ENCODE measurements at places on chromosomes 7 and 10.

- DNase-seq, result no peak
Observed at GRCh38 chr10:112970021-112970420, 20.0 kb downstream of the TCF7L2 start.

DNA sequence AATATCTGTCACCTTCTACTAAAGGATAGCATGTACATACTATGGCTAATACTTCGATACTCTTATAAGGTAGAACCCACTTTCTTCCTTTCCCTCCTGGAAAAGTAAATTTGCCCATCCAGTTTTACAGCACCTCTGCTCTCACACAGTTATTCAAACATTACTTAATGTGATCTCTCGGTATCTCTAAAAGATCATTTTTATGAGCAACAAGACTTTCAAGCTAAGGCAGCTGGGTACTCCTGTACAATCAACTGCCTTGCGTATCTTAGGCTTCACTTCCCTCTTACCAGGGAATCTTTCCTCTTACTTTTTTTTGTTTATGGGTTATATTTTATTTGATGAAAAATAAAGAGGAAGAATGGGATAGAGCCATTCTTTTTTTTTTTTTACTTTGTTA, 26.5 kb upstream of the TLL2 start:
- DNase-seq, result no peak

- DNase-seq, result no peak
Observed at GRCh38 chr7:127587663-127588018, 570 bp upstream of the ARF5 start.

DNA sequence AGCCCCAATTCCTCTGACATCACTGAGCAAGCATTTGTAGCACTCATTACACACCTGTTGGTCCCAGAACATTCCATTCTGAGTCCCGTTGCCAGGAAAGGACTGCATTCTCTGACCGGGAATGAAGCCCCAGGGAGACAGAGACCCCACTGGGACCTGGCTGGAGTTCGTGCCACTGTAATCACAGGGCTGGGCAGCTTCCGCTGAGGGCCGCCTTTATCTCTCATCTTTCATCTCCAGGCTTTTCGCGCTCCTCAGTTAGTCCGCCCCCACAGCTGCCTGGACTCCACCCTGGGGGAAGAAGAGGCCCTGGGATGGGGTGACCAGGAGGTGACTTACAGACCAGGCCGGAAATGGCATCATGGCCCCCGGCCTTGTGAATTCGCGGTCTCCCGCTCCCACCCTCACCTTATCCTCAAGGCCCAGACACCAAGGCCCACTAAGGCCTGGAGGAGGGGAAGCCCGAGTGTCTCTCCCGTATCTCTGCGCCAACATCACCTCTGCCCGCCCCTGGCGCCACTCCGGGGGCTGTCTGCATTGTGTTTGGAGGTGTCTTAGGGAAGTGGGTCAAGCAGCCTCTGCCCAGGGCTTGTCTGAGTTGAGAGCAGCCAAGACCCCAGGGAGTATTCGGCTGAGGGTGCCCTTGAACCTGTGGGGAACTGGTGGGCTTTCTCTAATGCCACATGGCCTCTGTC, 75.4 kb downstream of the PROSER2 start:
- no peak for DNase-seq

- DNase-seq, result no peak
Observed at GRCh38 chr7:151981223-151981622, 25.0 kb downstream of the GALNTL5 start.

DNA sequence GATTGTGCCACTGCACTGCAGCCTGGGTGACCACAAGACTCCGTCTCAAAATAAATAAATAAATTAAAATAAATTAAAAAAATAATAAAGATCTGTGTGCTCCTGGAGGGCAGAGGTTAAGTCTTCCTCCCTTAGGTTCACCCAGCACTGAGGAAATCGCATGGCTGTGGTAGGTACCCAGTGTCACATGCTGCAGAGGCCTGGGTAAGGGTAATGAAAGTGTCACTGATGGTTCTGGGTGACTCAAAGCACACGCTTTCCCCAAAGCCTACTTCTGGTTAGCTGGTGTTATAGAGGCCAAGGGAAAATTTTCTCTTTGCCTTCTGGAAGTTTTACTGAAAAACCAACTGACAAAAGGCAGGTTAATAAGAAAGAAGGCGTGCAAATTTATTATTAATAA, 88.8 kb upstream of the ITGB1 start:
- no peak for DNase-seq

GRCh38 chr10:17273403-17273802, 45.4 kb downstream of the VIM start:
- DNase-seq, result no peak

DNA sequence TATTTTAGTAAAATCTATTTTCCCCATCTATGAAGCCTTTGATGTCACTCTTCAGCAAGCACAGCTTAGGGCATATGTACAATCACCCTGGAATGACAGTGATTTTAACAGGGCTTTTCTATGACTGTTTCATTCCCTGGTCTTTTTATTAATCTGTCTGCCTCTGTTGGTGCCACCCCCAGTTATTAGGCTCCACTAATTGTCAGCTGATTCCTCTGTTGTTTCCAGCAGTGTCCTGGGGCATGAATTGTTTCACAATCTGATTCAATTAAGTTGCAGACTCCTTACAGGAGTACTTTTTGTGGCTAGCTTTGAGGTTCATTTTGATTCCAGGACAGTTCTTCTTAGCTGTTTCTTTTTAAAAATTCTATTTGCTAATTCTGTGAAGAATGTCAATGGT, 38.6 kb downstream of the MYO3A start:
- DNase-seq, result no peak

- DNase-seq, result no peak
Observed at GRCh38 chr7:34240417-34240816, 335.1 kb downstream of the BMPER start.

GRCh38 chr7:47751043-47751442, 169.1 kb upstream of the TNS3 start:
- no peak for DNase-seq

GRCh38 chr10:88934900-88935672, 17.5 kb downstream of the ACTA2 start:
- peak; percentile 75 for DNase-seq

- DNase-seq, result no peak
Observed at GRCh38 chr10:51530541-51530940, 168.9 kb downstream of the CSTF2T start.

DNA sequence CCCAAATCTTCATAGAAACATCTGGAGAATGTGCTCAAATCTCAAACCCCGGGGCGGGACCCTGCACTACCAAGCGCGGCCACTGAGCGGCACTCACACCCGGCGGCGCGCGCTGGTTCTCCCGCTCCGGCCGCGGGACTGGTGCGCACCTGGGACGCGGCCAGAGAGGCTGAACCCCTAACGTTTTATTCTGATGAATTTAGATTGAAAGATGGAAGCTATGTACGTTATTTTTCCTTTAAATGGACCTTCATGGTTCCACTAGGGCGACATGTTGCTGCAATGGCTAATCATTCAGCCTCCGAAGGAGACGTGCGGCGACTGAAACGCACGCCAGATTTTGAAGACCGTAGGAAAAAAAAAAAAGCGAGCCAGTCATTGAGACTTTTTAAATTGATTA, 107.0 kb upstream of the INSIG1 start:
- DNase-seq, result peak; percentile 26

- no peak for DNase-seq
Observed at GRCh38 chr7:96527133-96527827, 182.4 kb downstream of the SEM1 start.

GRCh38 chr7:140416560-140416959, 12.7 kb downstream of the RAB19 start:
- DNase-seq, result no peak

DNA sequence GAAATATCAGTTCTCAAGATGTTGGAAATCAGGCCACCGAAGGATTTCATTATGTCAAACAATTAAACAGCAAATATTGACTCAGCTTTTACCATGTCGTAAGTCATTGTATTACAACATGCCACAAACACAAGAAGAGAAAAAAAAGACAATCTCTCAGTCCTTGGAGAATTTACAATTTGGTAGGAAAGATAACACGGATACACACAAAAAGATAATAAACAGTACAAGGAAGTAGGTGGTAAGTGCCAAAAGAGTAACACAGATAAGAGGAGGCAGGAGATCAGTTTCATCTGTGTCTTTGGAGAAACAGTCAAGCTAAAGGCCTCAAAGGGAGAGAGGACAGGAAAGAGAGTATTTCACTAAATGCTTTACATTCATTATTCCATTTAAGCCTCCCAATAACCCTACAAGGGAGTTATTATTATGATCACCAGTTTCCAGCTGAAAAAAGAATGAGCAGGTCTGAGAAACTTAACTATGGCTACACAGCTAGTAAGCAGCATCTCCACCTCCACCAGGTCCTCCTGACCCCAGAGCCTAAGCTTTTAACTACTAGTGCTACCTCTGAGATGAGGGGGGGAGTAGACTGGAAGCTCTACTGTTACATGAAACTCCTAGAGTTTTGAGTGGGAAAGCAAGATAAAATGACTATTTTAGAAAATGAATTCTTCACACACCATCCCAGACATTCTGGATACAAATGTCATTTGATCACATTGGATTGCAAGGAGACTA, 13.9 kb upstream of the DNAJC1 start:
- DNase-seq, result no peak

DNA sequence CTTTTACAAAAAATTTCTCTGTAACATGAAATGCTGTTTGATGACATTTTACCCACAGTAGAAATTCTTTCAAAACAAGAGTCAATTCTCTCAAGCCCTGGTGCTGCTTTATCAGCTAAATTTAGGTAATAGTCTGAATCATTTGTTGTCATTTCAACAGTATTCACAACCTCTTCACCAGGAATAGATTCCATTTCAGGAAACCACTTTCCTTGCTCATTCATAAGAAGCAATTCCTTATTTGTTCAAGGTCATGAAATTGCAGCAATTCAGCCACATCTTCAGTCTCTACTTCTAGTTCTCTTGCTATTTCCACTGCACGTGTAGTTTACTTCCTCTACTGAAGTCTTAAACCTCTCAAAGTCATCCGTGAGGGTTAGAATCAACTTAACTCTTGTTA, 14.1 kb downstream of the STAG3 start:
- no peak for DNase-seq

GRCh38 chr10:90111671-90112070, 410.3 kb downstream of the KIF20B start:
- no peak for DNase-seq

DNA sequence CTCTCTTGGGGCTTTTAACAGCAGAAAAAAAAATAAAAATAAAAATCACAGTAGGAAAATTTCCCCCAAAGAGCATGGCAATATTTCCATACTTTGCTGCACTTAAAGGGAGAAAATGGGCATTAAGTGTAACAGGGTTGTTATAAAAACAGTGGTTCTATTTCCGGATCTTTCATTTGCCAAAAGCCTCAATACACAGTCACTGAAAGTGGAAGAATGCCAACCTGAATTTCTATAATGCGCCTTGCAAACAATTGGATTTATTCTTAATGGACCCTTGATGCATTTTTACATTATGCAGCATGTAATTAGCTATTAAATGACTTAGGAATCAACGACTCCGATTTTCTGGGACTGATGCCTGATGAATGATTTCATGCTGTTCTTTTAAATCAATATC, 127.6 kb upstream of the NANOS1 start:
- DNase-seq, result no peak

DNA sequence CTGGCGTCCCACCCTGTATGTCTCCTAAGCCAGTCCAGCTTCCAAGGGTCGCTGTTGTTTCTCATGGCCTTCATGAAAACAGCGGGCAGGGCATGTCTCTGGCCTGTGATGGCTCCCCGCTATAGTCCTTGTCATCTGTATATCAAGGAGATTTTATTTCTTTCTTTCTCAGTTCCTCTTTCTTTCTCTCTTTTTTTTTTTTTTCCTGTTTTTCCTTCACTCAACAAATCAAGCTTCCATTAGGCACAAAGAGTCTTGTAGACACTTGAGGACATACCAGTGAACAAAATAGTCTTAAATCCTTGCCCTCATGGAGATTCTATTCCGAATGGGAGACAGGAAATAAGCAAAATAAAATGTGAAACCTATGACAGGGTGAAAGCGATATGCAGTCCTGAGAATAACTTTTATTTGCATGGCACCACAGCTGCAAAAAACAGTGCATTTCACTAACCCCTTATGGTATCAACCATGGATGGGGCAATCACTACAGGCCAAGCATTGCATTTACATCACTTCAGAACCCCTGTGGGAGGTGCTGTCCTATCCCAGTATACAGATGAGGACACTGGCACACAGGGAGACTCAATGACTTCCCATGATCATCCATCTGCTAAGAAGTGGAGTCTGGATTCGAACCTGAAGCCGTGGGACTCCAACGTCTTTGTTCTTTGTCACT, 50.7 kb downstream of the SYPL1 start:
- DNase-seq, result no peak

- DNase-seq, result no peak
Observed at GRCh38 chr10:520402-520787, 169.1 kb downstream of the DIP2C start.

DNA sequence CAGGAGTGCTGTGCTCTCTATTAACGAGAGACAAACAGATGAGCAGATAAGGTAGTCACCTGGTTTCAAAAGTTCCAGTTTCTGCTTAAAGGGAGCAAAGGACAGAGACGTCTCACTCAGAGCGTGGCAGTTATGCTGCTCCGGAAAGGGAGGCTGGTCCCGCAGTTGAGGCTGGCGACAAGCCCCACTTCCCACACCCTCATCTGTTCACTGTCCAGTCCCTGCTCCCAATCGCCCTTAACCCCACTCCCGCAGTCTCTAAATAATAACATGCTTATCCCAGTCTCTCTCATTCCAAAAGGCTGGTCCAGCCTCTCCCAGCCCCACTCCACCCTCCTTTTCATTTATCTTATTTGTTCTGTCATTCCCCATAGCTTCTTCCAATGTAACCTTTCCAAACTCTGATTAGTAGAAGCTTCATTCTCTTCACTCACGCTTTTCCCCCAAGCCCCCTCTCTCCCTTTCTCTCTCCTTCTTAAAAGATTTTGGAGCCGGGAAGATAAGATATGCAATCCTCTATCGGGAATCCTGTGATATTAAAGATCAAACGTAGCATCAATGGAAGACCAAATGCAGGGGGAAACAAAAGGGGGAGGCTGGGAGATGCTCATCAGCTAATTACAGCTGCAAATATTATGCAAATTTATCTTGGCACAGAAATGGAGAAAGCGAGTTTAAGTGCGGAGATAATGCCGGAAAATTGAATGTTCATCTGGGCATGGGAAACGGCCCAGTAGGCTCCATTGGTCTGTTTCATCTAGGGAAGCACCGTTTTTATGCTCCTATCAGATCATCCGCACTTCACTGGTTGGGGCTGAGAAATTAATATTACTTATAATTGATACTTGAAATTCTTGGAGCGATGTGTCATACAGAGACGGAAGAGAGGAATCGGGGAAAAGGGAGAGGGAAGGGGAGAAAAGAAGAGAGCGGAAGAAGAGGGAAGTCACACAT, 16.3 kb upstream of the GATA3 start:
- DNase-seq, result no peak

- DNase-seq, result no peak
Observed at GRCh38 chr7:25481891-25482290, 253.6 kb upstream of the NPVF start.

- DNase-seq, result no peak
Observed at GRCh38 chr7:110179037-110179436, 911.9 kb upstream of the LRRN3 start.

Data from posterior cingulate gyrus (tissue), 11 donors.